ENCODE measurements at places on chromosomes 5 and 9.

DNA sequence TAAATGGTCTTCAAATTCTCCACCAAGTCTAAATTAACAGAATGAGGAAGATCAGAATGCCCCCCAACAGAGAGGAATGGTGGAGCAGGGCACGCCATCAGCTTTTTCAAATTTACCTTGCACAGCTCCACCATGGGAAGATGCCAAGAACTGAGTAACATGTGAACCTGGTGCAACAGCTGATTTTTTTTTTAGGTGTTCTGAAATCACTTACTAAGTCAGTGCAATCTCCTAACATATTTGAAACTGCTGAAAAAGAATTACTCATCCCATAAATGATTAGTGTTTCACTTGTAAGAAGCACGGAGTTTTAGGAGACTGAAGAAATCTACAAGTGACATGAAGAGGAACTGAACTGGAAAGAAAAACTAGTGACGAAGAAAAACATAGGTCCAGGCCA lies 5.1 kb downstream of the TMEM245 start:
- no peak for DNase-seq

DNA sequence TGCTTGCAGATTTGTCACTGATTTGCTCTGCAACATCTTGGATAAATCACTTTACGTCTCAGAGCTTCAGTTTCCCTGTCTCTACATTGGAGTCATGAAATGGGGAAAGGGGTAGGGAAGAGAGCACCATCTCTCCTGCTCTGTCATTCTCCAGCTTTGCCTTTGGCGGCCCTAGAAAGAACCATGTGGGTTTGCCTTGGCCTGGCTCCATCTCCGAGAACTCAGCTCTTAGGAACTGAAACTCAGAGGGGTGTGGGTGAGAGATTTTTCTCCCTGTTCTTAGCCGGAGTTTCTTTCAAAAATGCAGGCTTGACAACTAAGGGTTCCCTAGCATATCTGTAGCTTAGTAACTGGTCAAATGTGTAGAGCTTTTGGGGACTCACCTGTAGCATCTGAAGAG lies 123.5 kb downstream of the SMARCA2 start:
- DNase-seq = no peak

- no peak for DNase-seq
Measured at GRCh38 chr5:104598285-104598684, 1035.7 kb upstream of the NUDT12 start.

DNA sequence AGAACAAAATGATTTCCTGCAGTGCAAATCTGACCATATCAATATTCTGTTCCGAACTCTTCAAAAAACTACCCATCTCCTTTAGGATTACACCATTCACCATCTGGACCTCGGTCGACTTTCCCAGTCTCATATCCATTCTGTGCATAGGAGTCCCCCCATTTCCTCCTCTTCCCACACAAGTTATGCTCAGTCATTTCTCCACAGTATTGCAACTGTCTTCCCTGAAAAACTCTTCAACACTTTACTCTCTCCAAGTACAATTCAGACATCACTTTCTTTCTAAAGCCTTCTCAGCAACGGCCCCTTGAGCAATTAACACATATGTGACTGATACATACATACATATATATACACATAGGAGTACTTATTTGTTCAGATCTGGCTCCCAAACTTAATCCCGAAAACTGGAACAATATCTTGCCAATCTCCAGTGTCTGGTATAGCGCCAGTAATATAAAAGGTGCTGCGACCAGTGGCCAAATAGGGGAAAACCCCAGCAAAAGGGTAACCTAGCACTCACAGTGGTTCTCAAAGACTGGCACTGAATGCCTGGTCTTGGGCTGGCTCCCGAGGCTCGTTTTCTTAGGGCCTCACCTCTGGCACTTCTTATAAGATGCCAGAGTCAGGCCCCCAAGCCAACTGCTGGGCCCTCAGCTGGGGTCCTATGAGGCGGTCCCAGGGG lies 629 bp downstream of the ZBTB26 start:
- no peak for DNase-seq

DNA sequence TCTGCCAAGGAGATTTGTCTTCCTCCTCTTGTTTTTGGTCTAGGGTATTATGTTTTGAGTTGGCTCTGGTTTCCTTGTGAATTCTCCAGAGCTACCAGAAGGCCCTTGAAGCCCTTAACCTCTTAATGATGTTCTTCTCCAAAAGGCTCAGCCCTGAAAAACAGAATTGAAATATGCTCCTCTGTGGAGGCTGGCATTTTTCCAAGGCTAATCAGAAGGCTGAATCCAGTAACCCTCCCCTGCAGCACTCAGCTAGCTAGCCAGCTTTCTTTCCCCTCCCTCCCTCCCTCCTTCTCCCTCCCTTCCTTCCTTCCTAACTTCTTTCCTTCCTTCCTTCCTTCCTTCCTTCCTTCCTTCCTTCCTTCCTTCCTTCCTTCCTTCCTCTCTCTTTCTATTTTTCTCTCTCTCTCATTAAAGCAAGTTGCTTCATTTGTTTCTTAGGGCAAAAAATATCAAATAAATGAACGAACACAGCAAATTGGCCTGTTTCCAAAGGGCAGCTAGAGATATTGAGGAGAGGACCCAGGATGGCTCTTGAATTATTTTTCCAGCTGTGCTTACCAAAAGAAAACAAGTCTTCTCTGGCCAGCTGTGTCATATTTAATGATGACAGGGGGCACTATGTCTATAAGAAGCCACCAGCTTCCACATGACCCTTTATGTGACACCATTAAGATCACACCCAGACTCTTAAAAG lies 38.7 kb downstream of the JAKMIP2 start:
- DNase-seq = no peak

- no peak for DNase-seq
Measured at GRCh38 chr5:68430279-68430678, 214.7 kb downstream of the PIK3R1 start.

DNA sequence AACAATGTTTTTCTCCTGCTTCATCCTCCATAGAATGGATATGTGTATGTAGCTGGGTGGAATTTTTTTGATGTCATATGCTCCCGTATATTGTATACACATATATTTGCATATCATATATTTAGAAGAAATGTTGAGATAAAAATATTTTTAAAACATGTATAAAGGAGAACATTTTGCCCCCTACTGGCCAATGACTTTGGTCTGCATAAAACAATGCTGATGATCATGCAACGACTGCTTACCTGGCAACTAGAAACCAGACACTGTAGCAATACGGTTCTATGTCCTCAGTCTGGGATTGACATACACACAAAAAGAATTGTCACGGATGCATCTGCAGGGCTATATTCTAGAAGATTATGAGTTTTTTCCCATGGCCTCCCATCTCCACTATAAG lies 503.6 kb downstream of the ELAVL2 start:
- no peak for DNase-seq

- no peak for DNase-seq
Measured at GRCh38 chr5:88884608-88884877, 1.6 kb upstream of the MEF2C start.

GRCh38 chr9:89926691-89927220 lies 321.9 kb downstream of the GADD45G start:
- DNase-seq = no peak

DNA sequence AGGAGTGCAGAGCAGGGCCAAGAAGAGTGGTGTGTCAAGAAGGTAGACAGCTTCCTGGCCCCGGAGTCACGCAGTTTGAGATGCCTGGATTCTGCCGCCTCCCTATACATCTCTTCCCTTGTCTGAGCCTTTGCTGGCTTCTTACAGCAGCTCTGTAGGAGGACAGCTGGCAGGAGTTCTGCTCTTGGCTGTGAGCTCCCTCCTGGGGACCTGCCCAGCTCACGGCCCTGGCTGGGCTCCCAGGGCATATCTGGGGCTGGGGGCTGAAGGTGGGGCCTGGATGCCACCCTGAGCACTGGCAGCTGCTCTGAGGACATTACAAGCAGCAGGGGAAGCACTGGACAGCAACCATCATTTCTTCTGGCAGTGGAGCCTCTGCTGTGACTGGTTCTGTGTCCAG lies 786 bp upstream of the TSSK1B start:
- DNase-seq = no peak

GRCh38 chr9:113992994-113993393 lies 85.1 kb downstream of the AMBP start:
- DNase-seq = no peak

DNA sequence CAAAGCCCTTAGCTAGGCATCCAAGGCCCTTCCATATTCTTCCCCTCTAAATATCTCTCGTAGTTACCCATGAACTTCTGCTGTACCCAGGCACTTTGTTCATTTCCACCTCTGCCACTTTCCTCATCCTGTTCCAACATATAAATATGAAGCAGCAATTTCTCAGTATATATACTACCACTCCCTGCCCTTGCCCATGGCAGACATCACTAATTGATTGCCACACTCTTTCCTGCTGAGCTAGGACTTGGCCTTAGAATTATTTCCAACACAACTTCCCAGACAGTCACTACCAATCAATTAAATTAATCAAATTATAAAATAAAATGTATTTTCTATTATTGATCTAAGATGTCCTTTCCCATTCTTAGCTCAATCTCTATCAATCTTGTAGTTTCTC lies 8.5 kb downstream of the INSYN2B start:
- no peak for DNase-seq

- DNase-seq = no peak
Measured at GRCh38 chr5:151016700-151017099, 3.7 kb upstream of the GPX3 start.

DNA sequence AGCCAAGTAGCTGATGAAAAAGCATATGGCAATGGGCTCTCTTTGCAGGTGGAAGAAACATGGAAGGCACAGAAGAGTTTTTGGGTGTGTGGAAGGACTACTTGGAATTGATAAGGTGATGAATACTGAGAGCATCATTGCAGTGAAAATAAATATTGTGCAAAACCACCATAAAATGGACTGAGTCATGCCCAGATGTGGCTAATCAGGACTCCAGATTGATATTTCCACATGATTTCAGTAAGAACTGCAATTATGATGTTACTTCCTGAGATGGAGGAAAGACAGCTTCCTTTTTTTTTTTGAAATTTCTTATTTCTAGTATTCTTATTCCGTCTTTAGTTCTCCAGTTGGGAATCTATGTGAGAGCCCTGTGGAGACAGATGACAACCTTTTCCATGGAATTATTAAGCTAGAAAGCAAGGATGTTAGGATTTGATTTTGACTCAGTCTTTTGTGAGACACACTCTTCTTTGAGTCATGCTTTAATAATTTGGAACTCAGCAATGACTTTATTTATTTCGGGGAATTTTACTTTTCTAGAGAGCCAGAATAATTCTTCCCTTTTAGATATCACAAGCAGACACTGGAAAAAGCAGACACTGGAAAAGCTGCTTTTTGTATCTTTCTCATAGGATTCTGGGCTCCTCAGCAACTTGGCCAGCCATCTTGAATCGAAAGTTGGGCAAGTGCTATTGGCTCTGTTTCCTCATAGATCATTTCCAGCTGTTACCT lies 94.2 kb upstream of the VCAN start:
- no peak for DNase-seq

- DNase-seq = no peak
Measured at GRCh38 chr5:69024241-69024651, 69.6 kb upstream of the SLC30A5 start.

DNA sequence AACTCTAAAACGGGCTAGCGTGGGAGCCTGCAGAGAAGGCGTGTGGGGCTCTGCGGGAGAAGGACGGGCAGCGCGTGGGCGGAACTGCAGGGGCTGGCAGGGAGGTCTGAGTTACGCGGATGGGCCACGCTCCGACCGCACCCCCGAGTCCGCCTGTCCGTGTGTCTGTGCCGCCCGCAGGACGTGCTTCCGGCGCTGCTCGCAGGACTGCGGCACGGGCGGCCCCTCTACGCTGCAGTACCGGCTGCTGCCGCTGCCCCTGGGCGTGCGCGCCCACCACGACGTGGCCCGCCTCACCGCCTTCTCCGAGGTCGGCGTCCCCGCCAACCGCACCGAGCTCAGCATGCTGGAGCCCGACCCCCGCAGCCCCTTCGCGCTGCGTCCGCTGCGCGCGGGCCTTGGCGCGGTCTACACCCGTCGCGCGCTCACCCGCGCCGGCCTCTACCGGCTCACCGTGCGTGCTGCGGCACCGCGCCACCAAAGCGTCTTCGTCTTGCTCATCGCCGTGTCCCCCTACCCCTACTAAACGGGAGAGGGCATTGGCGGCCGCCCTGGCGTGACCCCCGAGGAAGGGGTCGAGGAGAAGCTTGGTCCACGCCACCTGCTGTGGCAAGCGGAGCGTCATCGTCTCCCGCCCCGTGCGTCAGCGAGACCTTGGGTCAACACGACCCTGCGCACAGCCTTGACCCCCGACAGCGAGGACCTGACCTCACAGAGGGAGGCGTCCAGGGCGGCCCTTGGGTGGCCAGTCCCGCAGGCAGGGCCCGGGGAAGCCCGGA lies 11.4 kb upstream of the ASS1 start:
- DNase-seq = no peak

DNA sequence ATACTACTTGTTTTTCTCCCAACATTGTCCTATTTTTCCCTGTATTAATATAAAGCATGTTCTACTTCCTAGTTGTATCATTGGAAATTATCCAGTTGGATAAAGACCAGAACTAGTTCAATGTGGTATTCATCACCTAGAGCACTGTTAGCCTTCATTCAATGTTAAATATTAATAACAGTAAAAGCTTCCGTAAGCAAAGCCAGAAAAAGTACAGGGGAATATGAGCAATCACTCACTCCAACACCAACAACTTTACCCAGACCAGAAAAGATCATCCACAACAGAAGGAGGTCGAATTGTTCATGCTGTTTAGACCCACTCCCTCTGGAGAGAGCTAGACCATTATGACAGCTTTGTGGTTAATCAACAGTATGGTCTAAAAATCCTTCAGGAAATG lies 728.4 kb downstream of the MAT2B start:
- DNase-seq = no peak

DNA sequence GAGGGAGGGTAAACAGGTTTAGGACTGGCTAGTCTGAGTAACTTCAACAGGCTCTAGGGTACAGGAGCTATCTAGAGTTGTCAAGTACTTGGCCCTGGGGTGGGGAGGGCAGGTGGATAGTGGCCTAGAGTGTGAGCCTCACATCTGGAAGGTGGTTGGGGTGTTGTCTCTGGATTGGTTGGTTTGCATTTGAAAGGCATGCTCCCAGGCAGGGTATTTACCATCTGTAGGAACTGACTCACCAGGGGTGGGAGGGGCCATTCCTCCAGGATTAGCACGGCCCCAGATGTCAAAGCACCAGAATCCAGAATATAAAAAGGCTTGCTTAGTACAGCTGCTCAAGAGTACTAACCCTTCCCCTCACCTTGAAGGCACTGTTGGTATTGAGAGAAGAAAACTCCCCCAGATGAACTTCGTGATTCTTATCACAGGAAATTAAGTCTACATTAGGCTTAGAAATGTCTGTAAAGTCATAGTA lies 193.3 kb downstream of the NTRK2 start:
- no peak for DNase-seq

- no peak for DNase-seq
Measured at GRCh38 chr5:15383469-15383868, 116.5 kb upstream of the FBXL7 start.

- DNase-seq = no peak
Measured at GRCh38 chr5:73486119-73486899, 11.9 kb upstream of the BTF3 start.

DNA sequence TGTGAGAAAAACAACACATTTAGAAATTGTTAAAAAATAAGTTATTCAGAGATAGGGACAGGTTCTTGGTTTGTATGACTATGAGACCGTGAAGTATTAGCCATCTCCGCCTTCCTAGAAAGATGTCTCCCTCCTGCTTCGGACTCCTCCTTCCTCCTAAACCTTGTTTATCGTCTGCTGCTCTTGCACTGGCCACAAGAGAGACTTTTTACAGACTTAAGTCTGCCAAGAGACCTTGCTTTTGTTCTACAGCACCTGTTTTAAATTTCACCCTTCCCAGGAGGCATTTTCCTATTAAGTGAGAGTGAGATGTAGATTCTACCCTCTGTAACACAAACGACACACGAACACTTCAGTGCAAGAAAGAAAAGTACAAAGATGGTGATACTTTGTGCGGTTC lies 274.6 kb downstream of the ARHGEF28 start:
- DNase-seq = no peak

- DNase-seq = no peak
Measured at GRCh38 chr5:10896016-10896415, 135.0 kb upstream of the DAP start.
